ENCODE measurements at places on chromosomes 16 and 17.

DNA sequence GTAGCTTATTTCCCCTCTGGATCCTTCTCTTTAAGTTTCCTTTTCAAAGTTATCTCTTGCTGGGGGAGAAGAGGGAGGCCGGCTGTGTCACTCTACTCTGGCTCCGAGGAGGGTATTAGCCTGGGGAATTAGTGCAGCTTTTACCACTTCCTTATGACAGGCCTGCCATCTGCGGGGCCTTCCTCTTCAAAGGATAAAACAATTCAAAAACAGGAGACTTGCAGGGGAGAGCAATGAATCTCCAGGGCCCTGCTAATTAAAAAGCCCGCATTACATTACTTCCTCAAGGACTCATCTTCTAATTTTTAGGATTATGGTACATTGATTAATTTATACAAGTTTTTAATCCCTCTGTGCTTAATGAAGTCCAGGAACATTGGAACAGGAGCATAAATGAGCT lies 190.9 kb upstream of the CDH5 start:
- no peak for DNase-seq

- peak; percentile 92 for DNase-seq
Measured at GRCh38 chr17:77420804-77421629, 280.2 kb downstream of the SEC14L1 start.

GRCh38 chr17:35560703-35561102 lies at the start of gene SLFN14:
Gene SLFN14 (minus strand): TSS chr17:35560819. CDS start chr17:35558062, 2,757 bp downstream.
- no peak for DNase-seq

- DNase-seq: no peak
Measured at GRCh38 chr16:67271446-67271845, 7.9 kb upstream of the PLEKHG4 start.

DNA sequence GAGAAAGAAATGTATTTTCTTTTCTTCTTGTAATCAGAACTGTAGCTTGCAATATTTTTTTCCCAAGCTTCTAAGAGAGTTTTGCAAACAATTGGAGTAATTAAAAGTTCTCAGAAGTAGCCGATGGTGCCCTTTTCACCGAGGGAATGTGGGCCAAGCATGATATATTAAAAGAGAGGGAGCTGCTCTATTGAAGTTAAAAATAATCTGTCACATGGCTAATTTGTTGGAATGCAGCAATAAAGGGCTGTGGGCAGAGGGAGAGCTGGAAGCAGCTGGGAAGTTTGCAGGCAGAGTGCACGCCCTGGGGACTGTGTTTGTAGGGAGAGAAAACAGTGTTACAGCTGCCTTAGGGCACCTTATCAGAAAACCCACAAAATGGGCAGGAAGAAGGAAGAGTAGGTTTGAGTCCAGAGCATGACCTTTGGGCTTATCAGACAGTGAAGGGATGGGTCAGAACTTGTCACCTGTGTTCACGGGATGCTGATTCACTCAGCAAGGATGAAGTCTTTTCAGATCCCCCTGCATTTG lies 18.5 kb upstream of the TERF2 start:
- no peak for DNase-seq

DNA sequence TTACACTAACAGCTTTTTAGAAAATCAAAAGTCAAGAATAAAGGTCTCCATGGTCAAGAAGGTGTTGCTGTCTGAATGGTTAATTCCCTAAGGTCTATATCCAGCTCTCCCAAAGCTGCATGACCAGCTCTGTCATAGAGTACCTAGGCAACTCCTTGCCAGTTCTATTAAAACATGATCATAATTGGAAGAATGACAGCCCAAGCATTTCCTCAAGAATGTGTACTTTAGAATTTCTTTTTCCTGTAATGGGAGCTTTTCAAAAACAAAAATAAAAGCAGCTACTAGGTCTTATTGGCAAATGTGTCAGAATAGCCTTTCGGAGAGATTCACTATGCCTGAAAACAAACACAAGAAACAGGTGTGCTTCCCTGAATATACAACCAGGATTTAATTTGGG lies 7.9 kb downstream of the SPOP start:
- DNase-seq: no peak

DNA sequence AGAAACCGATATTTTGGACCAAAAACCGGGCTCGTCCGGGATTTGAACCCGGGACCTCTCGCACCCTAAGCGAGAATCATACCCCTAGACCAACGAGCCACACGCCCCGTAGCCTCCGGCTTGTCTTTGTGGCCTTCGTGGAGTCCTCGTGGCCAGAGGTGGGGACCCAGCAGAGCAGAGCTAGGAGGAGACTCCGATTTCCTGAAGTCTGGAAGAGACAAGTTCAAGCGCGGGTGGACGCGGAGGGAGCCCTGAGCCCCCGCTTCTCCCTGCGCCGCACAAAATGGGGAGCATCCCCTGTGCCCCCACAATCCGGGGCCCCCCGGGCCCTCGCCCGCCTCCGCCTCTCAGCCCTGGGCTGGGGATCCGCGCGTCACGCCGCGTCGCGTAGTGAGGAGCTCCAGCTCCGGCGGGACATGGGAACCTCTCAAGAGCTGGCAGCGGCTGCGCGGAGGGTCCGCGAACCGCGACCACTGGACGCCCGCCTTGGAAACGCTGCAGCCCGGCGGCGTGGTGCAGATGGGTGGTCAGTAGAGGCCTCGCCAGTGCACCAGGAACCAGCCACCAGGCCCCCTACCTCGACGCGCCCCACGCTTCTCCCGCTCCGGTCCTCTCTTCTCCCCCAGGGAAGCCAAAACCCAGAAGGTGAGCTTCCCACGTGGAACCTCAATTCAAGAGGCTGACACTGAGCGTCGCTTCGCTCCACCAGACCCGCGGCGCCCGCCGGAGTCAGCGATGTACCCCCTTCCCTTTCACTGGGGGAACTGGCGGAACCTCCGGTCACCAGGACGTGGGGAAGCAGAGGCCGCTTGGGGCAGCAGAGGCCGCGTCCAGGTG lies 5.2 kb upstream of the OR1F1 start:
- no peak for DNase-seq

- peak; percentile 15 for DNase-seq
Measured at GRCh38 chr16:81729451-81729850, 49.6 kb upstream of the PLCG2 start.

- DNase-seq: no peak
Measured at GRCh38 chr16:57734308-57734924, 1.2 kb upstream of the KATNB1 start.

DNA sequence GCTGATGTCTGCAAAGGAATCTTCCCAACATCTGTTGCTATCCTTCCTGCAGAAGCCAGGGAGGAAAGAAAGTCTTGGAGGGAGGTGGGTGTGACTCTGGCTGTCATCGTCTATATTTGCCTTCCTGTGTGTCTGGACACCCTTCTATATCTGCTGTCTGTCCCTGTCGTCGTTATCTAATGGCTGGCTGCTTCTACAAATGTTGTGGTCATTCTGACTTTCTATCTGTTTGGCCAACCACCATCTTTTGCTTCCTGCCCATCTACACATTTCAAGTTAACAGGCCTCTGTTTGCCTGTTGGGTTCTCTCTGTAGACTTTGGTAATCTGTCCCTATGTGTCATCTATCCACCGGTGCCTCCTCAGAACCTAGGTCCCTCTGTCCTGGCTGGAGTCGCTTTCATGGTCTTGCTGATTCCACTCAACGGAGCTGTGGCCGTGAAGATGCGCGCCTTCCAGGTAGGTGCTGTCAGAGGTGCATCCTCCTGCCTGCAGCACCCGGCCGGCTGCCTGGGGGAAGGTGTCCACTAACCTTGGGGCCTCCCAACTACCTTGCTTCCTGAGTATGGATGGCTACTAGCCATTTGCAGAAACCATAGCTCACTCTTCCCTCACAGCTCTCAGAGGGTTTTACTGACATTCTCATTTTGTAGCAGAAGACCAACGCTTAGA lies 30.2 kb downstream of the ABCC3 start:
- no peak for DNase-seq

- no peak for DNase-seq
Measured at GRCh38 chr16:62816971-62817519, 780.8 kb upstream of the CDH8 start.

DNA sequence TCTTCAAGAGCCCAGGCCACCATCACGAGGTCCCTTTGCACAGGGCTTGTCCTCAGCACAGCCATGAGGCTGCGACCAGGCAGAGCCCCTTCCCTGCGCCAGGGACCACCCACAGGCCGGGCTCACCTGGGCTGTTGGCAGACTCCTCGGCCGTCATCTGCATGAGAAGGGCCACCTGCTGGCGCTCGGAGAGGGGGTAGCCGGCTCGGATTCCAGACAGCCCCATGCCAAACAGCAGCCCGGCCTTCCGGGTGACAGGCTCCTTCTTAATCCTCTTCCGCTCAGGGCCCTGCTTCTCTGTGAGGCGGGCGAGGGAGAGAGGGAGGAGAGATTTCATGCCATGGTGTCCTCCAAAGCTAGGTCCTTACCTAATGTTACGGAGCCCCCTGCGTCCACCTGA lies 73.4 kb downstream of the ZNF778 start:
- no peak for DNase-seq

GRCh38 chr17:76843703-76844484 lies 24.3 kb upstream of the MGAT5B start:
- DNase-seq: no peak

- no peak for DNase-seq
Measured at GRCh38 chr16:89295071-89295900, 77.8 kb downstream of the ZNF778 start.

GRCh38 chr17:72120642-72121163 lies at the start of gene SOX9:
Gene SOX9 (plus strand): TSS chr17:72121020. CDS start chr17:72121392, 372 bp downstream.
- DNase-seq: peak; percentile 92

DNA sequence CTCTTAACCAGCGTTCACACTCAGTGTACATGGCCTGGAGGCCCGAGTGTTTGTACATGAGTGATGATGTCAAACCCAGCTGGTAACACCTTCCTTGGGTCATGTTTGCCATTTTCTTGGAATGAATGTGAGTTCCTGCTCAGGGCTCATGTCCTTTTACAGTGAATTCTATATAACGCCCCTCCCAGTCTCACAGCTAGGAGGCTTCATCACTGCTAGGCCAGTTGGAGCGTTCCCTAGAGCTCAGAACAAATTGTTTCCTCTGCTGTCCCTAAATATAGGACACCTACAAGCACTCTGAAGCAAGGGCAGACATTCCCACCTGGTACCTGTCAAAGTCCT lies 5.5 kb downstream of the TIMM22 start:
- DNase-seq: no peak

DNA sequence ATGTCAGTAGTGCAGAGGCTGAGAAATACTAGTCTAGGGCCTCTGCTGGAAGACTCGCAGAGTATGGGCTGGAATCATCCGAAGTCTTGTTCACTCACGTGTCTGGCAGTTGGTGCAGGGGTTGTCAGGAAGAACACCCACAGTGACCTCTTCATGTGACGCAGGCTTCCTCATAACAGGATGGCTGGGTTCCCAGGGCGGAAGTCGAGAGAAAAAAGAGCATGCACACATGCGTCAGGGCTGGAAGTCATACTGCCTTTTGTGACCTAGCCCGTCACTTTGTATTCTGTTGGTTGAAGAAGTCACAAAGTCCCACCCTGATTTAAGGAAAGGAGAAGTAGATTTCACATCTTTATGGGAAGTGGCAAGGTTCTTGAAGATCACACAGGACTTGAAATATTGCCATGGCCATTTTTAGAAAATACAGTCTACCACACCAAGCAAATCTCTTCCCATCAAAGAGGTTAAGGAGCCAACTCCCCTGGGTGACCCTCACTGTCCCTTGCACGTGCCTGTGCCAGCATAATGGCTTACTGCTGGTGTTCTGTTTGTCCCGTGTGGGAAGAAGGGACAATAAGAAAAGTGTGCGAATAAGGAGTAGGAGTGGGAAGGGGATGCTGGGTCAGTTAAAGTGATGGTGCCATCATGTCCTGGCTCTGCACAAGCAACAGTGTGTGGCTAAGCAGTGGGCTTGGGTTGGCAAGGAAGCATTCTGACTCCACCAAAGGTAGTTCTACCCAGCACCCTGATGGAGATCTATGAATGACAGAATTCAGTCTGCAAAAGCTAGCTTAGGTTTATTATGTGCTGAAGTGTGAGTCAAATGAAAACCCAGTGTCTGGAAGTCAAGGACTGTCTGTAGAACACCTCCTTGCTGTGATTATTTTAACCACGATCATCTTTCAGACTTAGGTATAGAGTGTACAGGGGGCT lies 28.1 kb downstream of the HEATR3 start:
- no peak for DNase-seq

DNA sequence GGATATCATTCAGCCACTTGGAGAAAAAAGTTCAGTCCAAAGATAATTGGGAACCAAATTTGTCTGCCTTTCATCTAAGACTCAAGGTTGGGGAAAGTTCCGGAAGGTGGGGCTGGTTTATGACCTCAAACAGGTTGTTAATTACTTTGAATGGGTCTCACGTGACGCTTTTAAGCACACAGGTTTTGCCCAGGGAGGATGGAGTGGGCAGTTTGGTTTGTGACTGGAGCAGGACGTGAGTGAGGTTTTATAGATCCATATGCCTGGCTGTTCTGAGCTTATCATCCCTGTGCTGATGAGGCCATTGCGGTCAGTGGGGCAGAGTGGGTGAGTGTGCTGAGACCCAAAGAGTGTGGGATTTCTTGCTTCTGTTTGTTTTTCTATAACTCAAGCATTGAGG lies 38.7 kb upstream of the GPRC5B start:
- DNase-seq: no peak

GRCh38 chr16:74651841-74652240 lies 14.8 kb downstream of the RFWD3 start:
- DNase-seq: no peak

GRCh38 chr16:19771796-19772195 lies 53.7 kb downstream of the IQCK start:
- DNase-seq: no peak

DNA sequence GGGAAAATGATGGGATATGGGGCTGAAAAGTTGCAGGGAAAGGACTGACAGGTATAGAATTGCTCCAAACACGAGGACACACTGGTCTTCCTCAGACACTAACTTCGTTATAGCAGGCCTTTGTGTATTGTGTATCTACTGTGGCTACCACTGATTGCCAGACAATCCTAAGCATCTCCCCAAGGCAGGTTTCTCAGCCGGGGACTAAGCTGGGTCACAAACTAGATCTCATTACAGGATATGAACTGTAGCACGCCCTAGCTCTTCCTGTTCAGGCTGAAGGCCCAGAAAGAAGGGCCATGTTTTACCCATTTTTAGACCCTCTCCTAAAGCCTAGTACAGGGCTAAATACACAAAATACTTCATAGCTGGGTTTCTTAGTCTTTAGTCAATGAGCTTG lies 5.1 kb upstream of the RANGRF start:
- DNase-seq: no peak

GRCh38 chr17:73163043-73163442 lies 1.8 kb upstream of the SSTR2 start:
- no peak for DNase-seq

GRCh38 chr17:68210570-68211315 lies 37.1 kb upstream of the AMZ2 start:
- no peak for DNase-seq

GRCh38 chr16:23330583-23331249 lies 28.6 kb downstream of the SCNN1B start:
- no peak for DNase-seq

GRCh38 chr17:50531428-50532025 lies 1.0 kb upstream of the EPN3 start:
- DNase-seq: no peak

GRCh38 chr16:51431517-51432241 lies 280.6 kb upstream of the SALL1 start:
- no peak for DNase-seq

DNA sequence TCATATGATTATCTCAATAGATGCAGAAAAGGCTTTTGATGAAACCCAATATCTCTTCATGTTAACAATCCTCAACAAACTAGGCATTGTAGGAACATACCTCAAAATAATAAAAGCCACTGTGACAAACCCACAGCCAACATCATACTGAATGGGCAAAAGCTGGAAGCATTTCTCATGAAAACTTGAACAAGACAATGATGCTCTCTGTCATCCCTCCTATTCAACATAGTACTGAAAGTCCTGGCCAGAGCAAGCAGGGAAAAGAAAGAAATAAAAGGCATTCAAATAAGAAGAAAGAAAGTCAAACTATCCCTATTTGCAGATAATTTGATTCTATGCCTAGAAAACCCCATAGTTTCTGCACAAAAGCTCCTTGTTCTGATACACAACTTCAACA lies 999.2 kb upstream of the GOT2 start:
- no peak for DNase-seq

All from NCI-H1092 (cell line).